ENCODE measurements at places on chromosomes 1 and 21. TPM values are rescaled to one million over a fixed set of nuclear protein-coding genes. Genes with fewer than 3 reads are reported as not detected.

DNA sequence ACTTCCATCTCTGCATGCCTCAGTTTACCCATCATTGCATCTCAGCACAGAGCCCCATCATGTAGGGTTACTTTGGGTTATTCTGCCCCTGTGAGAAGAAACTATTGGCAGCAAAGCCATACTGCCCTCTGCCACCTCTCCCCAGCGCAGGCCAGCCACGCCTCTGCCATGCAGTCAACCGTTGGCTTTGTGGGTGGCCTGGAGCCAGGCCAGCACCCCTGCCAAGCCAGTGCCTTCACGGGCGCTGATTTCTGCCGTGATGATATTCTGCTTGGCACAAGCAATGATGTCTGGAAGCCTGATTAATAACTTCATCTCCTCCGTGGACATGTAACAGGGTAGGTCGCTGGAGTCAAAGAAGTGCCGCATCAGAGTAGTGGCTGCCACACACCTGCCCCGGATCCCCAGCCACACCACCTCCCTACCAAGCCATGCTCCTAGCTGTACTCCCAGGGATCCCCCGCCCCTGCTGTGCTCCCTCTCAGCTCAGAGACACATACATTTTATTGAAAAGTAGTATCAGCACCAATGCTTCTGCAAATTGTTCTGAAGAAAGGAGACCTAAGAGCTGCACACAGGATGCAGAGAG lies 15.0 kb upstream of the CEP85 start:
- DNase-seq, result no peak

DNA sequence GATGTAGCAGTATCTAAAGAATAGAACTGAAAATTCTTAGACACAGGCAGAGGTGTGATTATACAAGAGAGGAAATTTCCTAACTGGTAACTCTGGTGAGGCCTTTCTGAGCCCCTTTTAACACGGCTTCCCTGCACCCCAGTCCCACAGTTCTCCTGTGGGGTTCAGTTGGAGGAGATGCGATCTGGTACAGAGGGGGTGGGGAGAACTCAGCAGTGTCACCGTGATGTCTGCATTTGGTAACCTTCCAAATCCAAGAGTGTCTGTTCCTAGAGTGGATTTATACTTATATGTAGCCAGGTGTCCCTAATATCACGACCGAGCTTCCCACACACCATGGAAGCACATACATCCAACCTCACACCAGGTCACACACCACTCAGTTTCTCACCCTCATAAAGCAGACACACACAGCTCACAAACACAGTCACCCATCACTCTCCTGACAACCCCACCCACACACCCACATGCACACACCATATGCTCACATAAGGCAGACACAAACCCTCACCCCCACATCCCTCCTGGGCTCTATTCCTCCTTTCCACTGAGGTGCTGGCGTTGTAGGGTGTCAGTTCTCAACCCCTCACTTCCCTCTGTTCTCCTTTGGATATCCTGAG lies 48.5 kb downstream of the RHBG start:
- DNase-seq, result no peak

GRCh38 chr1:23102289-23102688 lies 66.4 kb downstream of the LUZP1 start:
- peak; percentile 70 for DNase-seq

DNA sequence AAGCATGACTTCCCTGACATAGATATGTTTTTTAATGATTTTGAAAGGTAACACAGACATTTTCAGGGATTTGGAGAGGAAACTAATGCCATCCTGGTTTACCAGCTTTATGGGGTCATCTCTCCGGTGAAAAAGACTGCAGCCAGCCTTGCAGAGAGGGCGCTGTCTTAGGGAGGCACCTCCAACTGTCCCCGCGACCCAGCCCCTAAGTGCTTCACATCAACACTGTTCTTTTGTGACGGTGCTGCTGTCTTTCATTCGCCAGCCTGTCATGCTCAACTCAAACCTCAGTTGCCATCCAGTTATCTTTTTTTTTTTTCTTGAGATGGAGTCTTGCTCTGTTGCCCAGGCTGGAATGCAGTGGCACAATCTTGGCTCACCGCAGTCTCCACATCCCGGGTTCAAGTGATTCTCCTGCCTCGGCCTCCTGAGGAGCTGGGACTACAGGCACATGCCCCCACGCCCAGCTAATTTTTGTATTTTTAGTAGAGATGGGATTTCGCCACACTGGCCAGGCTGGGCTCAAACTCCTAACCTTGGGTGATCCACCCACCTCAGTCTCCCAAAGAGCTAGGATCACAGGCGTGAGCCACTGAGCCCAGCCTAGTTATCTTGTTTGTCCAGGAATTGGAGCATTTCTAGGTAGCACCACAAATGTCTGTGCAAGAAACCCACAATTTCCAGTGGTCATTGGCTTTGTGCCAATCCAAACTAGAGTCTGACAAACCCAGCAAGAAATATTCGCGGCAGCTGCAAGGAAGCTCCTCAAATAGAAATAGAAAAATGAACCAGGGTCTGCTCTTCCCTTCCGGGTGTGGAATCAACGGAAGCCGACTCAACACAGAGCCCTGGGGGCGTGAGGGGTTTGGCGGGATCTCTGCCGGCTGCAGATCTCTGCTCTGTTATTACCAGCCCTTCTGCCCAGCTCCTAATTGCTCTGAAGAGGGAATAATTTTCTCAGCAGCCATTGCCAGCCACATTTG lies 24.2 kb downstream of the PDE9A start:
- peak; percentile 65 for DNase-seq

TMPRSS3 gene
- not detected for total RNA-seq

HES5 gene
- not detected for total RNA-seq

Measured in endothelial cell of umbilical vein (primary cell).